EH (cell line): ENCODE measurements at places on chromosomes 11 and 22.

DNA sequence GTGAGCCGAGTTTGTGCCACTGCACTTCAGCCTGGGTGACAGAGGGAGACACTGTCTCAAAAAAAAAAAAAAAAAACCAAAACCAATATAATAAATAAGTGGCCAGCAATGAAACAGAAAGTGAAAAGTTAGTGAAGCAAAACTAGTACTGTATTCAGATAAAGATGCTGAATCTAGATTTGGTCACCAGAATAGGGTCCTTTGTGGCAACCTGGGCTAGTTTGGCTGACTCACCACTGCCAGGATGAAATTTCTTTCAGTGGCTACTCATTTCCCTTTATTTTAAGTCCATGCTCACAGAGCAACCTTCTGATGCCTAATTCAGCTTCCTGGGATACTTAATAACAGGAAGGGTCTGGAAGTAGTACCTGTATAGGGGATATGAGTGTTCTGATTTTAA, 26.0 kb downstream of the LIMK2 start:
- peak; percentile 7 for DNase-seq

DNA sequence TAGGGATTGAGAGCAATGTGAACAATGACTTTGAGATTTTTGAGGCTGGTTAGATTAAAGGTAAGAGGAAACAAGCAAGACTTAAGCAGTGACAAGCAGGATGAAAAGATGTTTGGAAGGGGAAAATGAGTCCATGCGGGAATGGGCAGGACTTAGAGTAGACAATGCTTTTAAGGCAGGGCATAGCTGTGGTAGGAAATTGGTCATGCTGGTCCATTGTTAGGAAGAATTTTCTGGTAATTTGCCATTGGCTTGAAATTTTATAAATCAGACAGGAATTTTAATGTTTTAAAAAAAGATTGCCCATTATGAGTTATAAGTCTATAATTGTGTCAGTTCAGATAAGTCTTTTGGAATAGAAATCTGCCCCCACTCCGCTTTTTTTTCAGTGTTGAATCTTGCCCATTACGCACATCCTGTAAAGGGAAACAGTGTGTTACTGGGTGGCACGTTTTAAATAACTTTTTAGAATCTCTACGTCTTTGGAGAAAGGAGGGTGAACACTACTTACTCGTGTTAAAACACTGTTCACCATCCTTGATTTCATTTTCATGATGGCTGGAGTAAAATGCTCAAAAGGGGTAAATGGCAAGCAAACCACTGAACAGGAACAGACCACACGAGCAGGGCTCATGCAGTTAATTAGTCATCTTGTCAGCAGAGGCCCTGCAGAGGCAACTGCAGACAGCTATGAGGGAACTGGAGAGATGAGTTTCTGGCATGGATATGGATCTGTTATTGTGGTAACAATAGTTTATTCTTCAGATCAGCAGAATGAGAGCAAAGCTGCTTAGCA, 25.0 kb downstream of the SWAP70 start:
- peak; percentile 86 for DNase-seq

GRCh38 chr11:124737638-124738305, 2.0 kb upstream of the NRGN start:
- no peak for DNase-seq

GRCh38 chr11:95650276-95650675, 139.3 kb downstream of the FAM76B start:
- DNase-seq, result no peak

GRCh38 chr11:115676206-115676605, 172.0 kb upstream of the CADM1 start:
- no peak for DNase-seq

DNA sequence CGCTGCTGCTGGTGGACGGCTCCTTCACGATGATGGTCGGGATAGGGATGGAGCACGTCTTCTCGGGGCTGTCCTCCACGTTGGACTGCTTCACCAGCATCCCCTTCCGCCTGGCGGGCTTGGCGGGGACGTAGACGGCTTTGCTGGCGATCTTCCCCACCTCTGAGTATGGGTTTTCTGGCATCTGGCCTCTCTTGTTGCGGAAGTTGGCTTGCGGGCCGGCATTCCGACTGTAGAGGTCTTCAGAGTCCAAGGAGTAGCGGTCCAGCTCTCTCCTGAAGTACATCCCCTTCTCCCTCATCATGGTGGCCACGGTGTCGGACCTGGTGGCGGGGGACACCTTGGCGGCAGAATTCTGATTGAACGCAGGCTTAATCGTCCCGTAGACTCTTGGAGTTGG, 88.8 kb downstream of the CTTN start:
- no peak for DNase-seq

GRCh38 chr11:44286268-44286880, 23.6 kb downstream of the ALX4 start:
- peak; percentile 69 for DNase-seq

DNA sequence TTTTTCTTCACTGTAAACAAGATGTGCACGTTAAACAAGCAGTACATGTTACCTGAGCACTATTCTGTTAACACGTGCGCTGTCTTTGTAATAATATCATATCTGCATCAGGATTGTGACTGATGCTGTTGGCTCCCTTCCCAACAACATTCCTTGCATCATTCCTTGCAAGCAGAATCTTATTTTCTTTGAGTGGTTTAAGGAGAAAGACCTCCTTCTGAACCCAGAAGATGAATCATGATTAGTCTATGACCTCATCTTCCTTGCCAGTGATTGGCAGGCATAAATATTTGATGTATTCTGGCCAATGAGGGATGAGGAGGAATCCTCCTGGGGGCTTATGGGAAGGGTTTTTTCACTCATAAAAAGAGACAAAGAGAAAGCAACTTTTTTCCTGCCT, 46.2 kb downstream of the C11orf71 start:
- peak; percentile 92 for DNase-seq

GRCh38 chr11:76629853-76630599, 40.5 kb downstream of the LRRC32 start:
- DNase-seq, result peak; percentile 64

DNA sequence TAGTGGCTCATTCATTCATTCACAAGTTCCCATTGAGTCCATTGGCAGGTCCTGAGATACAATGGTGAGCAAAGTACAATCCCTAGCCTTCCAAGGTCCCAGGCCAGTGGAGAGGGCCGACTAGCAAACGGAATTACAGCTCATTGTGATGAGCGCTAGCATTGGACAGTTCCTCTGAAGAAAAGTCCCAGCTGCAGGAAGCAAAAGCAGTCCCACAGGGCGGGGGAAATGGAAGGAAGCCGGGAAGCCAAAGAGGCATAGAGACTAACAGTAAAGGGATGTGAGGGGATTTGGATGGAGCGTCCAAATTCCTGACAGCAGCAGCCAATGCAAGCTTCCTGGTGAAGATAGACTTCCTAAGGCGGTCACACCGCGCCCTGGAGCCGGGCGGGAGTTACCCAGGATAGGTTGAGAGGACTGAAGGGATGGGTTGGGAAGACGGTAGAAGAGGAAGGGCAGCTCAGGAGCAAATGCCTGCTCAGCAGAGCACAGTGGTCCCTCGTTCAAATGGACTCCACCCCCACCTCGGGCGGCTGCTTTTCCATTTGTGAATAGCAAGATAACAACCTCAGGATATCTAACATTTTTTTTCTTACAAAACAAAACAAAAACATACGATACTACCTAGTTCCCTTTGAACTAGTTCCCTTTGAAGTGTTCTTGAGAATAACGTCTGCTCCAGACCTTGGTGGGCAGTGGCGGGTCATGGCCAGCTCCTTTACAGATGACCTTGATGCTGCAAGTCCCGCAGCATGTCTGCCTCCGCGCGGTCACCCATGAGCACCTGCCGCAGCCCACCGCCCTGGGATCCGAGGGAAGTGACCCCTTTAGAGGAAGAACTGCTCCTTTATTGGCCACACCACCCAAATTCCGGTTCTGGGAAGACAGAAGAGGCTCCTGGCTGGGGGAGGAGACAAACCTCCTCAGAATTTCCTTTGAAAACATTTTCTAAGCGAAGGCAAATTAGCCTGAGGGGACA, 132.9 kb downstream of the RASSF10 start:
- no peak for DNase-seq

DNA sequence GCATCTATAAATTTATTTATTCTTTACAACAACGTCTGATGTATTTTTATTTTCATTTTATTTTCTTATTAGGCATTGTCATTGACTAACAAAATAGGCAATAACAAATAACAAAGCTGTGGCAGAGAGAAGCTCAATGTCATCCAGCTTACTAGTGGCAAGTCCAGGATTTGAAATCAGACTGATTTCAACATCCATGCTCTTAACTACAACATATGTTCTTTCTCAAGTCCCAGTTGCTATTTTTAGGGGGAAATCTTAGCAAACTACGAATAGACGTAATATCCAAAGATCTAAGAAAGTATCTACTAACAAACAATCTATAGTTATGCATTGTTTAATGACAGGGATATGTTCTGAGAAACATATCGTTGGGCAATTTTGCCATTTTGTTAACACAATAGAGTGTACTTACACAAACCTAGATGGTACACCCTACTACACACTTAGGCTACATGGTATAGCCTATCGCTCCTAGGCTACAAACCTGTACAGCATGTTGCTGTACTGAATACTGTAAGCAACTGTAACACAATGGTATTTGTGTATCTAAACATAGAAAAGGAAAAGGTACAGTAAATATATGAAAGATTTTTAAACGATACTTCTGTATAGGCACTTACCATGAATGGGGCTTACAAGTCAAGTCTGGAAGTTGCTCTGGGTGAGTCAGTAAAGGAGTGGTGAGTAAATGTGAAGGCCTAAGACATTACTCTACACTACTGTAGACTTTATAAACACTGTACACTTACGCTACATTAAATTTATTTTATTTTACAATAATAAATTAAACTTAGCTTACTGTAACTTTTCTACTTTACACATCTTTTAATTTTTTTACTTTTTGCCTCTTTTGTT, 151.3 kb downstream of the DLG2 start:
- DNase-seq, result no peak

DNA sequence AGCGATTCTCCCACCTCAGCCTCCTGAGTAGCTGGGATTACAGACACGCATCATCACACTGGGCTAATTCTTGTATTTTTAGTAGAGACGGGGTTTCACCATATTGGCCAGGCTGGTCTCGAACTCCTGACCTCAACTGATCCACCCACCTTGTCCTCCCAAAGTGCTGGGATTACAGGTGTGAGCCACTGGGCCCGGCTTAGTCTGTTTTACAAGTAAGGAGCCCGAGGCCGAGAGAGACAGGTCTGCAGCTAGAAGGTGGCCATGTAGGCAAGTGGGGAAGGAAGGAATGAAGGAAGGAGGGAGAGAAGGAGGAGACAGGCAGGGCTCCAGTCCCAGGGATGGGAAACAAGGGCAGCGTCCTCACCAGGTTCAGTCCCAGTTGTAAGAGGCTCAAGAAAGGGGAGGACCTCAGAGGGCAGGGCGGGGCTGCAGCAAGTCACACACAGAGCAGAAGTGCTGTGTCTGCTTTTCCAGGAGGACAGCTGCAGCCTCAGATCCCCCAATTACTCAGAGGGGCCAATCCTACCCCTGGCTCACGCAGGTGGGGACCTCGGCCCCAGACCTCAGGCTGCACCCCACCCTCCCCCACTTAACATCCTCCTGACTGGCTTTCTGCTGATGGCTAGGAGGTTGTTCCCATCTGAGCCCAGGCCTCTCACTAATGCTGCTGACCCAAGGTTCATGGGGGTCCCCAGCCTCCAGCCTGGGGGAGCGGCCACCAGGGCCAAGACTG, 53.8 kb upstream of the PRR5 start:
- DNase-seq, result peak; percentile 74

DNA sequence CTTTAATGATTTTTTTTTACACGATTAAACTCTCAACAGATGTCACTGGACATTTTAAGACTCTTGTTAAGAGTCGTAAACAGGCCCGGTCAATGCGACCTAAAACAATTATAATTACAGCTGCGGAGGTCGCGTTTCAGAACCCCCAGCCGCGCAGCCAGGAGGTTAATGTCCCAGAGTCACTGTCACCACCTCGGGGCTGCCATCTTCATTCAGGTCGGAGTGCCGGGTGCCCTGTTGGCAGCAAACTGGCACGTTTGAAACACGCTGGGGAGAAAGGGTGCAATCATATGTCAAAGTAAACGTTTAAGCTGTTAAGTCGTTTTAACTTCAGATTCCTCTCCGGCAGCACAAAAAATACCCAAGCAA, 711 bp upstream of the PHF21B start:
- no peak for DNase-seq

- DNase-seq, result no peak
These were observed 379.3 kb downstream of the INSC start for GRCh38 chr11:15493921-15494620.

DNA sequence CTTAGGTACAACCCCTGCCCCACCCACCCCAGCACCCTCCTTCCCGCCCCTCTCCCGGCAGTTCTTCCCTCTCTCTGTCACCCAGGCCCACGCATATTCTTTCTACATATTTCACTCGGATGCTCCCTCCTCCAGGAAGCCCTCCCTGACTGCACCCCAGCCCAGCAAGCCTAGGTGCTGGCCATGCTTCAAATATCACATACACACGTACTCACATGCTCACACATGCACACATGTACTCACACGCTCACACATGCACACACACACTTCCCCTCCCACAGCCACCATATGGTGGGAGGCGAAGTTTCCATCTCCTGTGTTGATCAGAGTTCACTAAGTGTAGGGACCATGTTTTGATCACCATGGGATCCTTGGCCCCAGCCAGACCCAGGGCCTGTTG, 90.4 kb downstream of the WNT7B start:
- DNase-seq, result no peak

DNA sequence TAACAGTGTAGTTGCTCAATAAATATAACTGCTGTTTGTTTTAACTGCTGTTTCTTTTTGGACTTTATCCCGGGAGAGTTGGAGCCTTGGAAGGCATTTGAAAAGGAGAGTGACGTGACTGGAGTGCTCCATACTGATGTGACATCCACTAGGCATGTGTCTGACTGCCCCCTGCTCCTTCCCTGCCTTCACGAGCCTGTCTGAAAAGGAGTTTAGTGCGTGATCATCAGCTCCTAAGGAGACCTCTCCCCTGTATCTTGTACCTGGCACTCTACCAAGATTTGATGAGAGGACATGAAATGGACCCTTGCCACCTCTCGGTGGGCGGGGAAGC, 22.9 kb downstream of the ZBTB16 start:
- peak; percentile 4 for DNase-seq

DNA sequence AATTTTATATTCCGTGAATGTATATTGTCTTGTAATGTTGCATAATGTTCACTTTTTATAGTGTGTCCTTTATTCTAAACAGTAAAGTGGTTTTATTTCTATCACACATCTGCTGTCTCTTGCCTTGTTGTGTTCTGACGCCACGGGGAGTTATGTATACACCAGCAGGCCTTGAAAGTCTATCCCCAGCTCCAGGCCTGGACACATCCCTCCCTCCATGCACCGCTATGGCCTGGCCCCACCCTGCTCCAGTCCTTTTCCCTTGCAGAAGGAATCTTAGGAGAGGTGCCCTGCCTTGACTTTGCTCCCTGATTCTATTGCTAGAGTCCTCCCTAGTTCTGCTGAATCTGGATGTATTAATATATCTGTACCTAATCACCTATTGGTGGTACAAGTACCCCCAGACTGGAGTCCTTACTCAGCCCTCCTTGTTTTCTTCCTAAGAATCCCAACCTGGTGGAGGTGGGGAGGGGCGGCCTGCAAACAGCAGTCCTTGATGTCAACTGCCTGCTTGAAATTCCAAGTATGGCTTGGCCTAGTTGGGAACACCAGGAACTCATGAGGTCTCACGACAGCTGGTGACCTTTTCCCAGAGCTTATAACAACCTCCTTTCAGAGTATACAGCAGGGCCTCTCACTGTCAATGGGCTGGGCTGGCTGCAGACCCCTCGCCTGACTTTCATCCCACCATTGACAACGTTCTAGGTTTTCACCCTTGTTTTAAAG, 61.6 kb downstream of the TIMP3 start:
- DNase-seq, result no peak
